Activated CD4-positive, alpha-beta T cell treated with anti-CD3 and anti-CD28 coated beads, Interleukin-2, amount 50 U/mL, for 24 hours (primary cell): ENCODE measurements at places on chromosomes 13 and 19.
A peak's percentile ranks its signal among the peaks of the same experiment; 100 is the strongest.

GRCh38 chr13:71752775-71753513 lies 114.1 kb downstream of the DACH1 start:
- no peak for DNase-seq

DNA sequence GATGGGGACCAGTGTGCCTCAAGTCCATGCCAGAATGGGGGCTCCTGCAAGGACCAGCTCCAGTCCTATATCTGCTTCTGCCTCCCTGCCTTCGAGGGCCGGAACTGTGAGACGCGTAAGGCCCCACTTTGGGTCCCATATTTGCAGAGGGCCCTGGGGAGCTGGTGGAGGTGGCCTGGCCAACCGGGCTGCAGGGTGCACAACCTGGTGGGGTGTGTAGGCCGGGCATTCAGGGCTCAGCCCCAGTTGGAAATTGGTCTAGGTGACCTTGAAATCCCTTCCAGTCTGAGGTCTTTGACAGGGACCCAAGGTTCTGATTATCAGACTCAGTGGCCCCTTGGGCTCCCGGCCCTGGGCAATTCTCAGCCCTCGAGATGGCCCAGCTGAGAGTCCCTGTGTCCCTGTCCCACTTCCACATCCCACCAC lies 8.3 kb downstream of the F7 start:
- no peak for DNase-seq

- no peak for DNase-seq
These were observed 722 bp upstream of the CRTC1 start for GRCh38 chr19:18682807-18683108.

DNA sequence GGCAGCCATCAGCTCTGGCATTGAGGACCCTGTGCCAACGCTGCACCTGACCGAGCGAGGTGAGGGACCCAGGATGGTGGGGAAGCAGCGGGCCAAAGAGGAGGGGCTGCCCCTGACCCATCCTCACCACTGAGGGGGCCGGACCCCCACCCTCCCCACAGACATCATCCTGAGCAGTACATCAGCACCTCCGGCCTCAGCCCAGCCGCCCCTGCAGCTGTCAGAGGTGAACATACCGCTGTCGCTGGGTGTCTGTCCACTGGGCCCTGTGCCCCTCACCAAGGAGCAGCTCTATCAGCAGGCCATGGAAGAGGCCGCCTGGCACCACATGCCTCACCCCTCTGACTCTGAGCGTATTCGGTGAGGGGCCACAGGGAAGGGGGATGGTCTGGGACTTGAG lies 7.3 kb downstream of the LENG1 start:
- no peak for DNase-seq

GRCh38 chr13:105814902-105815250 lies 720.6 kb downstream of the EFNB2 start:
- DNase-seq: no peak

GRCh38 chr19:49890349-49891311 lies 6.1 kb downstream of the IL4I1 start:
- no peak for DNase-seq

DNA sequence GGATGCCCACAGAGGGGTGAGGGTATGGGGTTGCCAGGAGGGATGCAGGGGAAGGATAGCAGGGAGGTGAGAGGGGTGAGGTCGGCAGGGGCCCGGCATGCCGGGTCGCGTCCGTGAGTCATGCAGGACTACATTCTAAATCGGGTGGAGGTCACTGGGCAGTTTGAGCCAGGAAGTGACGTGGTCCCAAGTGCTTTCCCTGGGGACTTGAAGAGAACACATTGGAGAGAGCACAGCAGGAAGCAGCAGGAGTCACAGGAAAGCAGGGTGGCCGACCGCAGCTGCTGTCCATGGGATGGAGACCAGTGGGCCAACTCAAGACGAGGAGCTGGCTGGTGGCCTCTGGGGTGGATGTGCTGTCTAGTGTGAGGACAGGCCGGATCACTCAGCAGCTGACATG lies 92.0 kb upstream of the WASF3 start:
- DNase-seq: no peak

GRCh38 chr13:28267497-28267896 lies 129.2 kb downstream of the PAN3 start:
- no peak for DNase-seq

GRCh38 chr13:55815458-55816033 lies 1325.2 kb upstream of the PRR20A start:
- no peak for DNase-seq

DNA sequence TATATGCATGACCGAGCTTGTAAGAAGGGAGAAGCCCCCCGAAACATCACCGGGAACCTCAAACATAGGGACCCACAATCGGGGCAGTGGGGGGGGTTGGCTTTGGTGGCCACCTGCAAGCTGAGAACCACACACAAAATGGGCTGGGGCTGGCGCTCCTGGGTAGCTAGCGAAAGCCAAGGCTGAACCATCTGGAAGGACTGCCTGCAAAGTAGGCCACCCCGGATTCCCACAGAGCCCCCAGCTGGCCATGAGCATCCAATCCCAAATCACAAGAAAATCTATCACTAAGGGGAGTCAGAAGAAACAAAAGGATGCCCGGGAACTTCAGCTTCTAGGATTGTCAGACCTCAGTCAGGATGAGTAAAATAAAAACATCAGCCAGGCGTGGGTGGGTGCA lies 2.8 kb upstream of the PSPN start:
- DNase-seq: no peak

DNA sequence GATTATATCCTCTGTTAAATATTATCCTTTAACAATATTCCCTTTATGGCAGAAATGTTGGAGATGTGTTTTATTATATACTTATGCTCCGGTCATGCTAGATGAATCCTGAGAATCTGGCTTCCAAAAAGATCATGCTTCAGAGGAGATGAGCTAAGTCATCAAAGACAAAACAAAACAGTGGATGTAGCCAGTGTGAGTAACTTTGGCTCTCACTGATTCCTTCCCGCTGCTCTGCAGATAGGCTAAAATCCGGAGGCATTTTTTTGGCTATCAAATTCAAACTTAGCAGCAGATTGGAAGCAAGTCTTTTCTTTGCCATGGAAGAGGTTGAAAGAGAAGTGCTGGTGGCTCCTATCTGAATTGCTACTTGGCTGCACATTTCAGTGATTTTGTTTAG lies 295.9 kb downstream of the GPC6 start:
- DNase-seq: no peak

DNA sequence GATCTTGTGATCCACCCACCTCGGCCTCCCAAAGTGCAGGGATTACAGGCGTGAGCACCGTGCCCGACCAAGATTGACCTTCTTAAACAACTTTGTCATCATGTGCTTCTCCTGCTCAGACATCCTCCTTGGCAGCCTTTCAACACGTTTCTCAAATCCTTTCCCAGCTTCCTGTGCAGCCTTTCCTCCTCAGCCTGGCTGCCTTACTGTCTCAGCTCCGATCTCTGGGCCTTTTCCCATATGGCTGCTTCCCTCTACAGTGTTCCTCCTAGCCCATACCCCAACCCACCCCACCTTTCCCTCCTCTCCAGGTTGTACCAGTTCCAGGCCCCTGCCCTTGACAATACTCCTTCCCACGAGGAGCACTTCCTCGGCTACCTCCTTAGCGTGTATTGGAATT lies 7.2 kb downstream of the PHF11 start:
- DNase-seq: no peak

DNA sequence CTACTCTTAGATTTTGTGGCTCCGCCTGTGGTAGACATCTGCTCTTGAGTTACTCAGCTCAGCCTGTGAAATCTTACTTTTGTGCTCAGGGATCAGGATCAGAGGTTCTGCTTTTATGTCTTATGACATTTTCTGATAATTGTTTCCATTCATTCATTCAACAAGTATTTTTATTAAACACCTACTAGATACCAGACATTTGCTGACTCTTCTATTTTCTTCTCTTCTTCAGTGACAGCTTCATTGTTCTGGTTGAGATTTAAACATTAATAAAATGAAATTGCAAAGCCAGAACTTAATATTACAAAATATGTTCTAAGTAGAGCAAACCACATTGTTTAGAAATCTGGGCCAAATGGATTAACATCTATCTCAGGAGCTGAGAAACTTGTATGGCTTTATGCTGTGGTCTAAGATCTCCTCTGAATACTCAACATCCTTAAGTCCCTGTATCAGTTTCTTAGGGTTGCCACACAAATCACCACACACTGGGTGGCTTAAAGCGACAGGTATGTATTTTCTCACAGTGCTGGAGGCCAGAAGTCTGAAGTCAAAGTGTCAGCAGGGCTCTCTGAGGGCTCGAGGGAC lies 15.8 kb upstream of the MICU2 start:
- no peak for DNase-seq

- DNase-seq: no peak
These were observed 949 bp downstream of the RAB3A start for GRCh38 chr19:18202778-18203407.

DNA sequence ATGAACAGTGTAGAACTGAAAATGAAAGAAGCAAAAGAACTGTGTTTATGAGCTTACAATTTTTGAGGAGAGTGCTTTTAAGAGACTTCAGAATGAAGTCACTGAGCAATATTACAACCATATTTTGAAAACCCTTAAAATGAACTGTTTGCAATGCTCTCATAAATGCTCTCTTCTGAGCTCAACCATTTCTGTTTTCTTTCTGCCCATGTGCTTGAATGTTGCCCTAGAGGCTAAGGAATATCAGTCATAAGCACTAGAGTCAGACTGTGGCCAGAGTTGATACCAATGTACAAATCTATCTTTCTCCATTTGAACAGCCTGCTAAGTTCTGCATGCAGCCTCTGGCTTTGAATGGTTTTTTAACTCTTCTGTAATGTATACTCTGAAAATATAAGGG lies 1092.8 kb downstream of the PCDH9 start:
- DNase-seq: no peak

DNA sequence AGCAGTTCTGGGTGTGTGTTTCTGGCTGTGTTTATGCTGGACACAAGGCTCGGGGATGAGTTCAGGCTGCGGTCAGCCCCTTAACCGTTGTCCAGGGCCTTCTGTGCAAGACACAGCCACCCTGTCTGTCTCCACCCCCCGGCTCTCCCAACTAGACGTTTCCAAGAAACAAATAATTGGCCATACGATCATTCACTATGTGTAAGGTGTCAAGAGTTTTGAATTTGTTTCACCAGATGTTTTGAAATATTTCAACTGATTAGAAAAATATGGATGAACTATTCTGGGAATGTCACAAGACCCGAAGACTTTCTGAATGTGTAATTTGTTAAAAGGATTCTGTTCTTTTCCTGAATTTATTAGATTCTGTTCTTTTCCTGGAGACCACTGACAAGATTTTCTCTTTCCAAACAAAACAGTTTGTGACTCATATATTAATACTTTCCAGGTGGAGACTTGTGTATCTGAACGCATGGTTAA lies 318.2 kb downstream of the MYO16 start:
- DNase-seq: no peak

DNA sequence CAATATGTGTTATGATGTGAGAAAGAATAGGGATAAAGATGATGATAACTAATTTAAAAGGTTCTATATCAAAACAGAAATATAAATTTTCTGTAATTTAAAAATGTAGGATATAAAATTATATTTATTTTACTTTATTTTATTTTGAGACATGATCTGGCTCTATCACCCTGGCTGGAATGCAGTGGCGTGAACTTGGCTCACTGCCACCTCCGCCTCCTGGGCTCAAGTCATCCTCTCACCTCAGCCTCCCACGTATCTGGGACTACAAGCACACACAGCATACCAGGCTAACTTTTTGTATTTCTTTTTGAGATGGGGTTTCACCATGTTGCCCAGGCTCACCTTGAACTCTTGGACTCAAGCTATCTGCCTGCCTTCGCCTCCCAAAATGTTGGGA lies 214.9 kb upstream of the SLITRK1 start:
- no peak for DNase-seq

DNA sequence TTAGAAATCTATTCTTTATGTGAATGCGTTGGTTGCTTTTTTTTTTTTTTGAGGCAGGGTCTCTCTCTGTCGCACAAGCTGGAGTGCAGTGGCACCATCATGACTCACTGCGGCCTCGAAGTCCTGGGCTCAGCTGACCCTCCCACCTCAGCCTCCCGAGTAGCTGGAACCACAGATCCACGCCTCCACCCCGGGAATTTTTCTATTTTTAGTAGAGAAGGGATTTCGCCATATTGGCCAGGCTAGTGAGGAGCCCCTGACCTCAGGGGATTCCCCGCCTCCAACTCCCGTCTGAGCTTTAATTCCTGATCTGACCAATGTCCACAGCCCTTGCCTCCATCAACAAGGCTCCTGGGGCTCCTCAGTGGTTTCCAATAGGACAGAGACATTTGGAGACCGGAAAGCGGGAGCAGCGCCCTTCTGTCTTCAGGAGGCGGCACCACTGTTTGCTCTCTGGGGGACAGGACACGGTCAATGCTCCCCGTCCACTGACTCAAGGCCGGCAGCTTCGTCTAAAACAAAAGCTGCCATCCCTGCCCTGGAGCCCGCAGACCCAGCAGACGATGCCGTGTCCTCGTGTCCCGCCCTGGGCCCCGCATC lies 503 bp downstream of the TUBA3C start:
- DNase-seq: no peak

GRCh38 chr19:4023600-4024398 lies 16.3 kb downstream of the PIAS4 start:
- no peak for DNase-seq

GRCh38 chr13:97301382-97302095 lies 79.4 kb downstream of the MBNL2 start:
- DNase-seq: no peak

GRCh38 chr19:45779231-45780145 lies 2.8 kb downstream of the DMPK start:
- DNase-seq: peak; percentile 81

DNA sequence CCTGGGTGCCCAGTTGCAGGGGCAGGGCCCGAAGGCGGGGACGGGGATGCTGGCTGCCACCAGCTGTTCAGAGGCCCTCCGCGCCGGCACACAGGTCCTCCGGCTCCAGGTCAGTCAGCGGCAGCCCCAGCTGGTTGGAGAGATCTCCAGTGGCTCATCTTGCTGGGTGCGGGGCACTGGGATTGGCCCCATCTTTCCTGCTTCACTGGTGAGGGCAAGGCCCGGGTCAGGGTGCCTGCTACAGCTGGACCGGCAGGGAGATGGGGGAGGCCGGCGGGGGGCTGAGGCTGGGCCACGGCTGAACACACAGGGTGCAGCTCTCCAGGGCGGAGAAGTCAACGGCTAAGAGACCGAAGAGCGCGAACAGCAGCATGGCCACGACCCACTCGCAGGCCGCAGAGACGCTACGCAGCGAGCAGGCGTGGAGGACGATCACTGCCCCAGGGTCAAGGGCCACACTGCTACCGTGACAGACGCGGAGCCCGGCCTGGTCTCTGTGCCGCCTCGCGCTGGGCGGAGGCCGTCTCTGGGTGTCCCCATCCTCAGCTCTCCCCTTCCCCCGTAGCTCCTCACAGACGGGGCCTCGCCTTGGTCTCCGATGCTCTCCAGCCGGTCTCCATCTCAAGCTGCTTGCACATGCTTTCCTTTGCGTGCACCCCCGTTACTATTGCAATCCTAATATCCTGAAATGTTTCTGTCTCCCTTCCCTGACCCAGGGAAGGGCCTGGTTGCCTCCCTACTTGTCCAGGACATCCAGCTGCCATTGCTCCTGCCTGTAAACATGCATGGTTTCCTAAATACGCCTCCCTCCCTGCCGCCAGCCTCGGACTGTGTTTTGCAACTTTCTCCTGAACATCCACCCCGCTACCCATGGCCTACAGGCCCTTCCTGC lies 12.3 kb downstream of the TMEM150B start:
- DNase-seq: no peak
